ENCODE measurements at places on chromosomes 4 and X. TPM values are rescaled to one million over a fixed set of nuclear protein-coding genes. Genes with fewer than 3 reads are reported as not detected.
A peak's percentile ranks its signal among the peaks of the same experiment; 100 is the strongest.

DNA sequence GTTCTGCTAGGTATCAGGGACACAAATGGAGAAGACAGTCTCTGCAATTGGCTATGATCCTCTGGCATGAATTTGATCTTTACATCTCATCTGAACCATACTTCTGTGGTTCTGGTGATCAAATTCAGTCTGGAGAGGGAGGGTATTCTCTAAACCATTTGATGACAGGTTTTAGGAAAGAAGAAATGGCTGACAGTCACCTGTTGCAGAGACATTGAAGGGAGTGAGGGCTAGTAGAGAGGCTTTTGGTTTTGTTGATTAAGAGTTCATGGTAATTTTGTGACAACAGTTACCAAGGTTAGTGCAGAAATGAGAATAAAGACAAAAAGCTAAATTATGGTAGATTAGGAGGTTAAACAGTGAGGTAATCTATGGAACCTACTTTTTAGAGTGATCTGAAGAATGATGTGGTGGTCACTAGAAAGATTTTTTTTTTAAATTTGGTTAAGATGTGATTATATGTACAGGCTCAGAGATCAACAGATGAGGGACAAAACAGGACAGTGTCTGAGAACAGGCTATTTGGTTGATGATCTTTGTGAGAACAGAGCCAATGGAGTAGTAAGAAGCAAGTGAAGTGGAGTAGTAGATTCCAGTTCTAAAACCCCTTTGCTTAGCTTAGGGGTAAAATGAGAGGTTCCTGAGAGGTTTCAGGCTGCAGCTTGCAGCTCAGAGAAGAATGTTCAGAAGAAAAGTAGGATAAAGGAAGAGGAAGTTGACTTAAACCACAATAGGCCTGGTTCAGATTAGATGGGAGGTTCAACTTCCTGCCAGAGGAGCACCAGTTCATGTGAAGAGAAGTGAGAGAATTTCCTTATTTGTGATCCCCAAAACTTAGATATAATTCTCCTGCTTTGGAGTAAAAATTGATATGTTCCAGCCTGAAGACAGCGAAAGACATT is 34.7 kb downstream of the VSIG4 start:
- no peak for DNase-seq

DNA sequence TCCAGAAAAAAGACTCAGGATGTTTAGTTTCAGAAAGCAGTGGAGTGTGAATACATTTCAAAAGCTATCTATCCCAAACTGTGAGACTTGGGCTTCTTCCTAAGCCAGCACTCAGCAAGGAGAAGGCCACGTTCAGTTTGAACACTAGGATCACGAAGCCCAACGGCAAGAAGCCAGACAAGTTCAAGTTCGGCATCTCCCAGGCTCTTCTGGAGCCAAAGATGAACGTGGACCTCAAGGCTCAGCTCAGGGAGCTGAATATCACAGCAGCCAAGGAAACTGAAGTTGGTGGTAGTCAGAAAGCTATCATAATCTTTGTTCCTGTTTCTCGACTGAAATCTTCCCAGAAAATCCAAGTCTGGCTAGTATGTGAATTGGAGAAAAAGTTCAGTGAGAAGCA is 7.6 kb downstream of the PLAC1 start:
- DNase-seq, result no peak

DNA sequence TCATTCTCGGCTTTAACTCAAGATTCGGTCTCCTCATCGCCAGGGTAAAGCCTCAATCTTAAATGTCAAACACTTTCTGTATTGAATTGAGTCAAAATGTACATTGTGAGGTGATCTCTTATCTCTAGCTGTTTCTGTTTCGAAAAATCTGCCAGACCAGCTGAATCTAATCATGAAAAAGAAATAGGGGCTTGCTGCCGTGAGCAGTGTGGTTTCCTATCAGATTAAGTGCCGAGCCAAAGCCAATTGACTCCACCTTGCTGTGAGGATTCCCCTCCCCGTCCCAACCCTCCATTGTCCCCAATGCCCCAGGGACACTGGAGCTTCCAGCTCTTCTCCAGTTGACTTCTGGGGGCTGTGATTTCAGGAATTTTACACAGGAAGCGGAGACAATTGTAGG is 12.5 kb upstream of the CRLF2 start:
- no peak for DNase-seq

HSD17B13 gene
- total RNA-seq, result 0.88 TPM

GAGE12G gene
- total RNA-seq, result not detected

DNA sequence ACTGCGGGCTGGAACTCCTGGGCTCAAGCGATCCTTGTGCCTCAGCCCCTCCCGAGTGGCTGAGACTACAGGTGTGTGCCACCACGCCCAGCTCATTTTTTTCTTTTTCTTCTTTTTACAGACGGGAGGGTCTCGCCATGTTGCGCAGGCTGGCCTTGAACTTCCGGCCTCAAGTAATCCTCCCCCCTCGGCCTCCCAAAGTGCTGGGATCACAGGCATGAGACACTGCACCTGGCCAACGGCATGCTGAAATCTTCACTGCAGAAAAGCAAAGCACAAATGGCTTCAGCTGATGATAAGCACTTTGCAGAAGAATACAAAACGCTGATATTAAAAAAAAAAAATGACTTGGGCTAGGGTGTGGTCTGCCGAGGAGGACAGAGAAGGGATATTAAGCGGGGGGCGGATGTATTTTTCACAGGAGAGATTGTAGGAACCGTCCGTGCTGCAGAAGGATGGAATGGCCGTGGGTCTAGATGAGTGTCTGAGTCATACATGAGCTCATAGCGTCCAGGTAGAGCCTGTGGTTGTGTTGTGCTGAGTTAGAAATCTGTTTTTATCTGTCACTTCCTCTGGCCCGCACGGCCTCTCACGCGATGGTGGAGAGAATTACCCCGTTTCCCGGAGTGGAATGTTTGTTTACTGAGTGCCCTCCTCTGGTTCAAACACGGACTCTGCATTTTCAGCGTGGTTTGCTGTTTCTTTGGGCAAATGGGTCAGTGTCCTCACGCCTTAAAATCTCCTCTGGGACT is 8.5 kb upstream of the AKAP17A start:
- DNase-seq, result no peak

GRCh38 chr4:3636646-3637320 is 104.6 kb upstream of the LRPAP1 start:
- DNase-seq, result no peak

- DNase-seq, result no peak
These were observed 161.7 kb downstream of the BTC start for GRCh38 chr4:74632634-74633033.

GRCh38 chrX:123331859-123332258 is 147.8 kb downstream of the GRIA3 start:
- no peak for DNase-seq

DNA sequence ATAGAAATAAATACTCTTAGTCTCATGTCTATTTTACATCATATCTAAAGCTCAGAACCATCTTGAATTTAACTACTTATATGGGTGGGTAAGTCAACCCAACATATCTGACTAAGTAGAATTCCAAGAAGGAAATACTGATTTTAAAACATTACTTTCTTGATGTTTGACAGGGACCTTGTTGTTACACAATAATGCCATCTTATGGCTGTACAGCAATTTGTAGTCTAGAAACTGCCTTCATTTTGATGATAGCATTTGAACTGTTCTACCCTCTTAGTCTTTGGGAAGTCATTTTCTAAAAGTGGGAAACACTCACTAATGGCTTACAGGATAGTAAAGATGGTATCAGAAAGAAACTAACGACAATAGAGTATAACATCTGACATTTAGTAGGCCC is 929.5 kb downstream of the DMD start:
- DNase-seq, result no peak

DNA sequence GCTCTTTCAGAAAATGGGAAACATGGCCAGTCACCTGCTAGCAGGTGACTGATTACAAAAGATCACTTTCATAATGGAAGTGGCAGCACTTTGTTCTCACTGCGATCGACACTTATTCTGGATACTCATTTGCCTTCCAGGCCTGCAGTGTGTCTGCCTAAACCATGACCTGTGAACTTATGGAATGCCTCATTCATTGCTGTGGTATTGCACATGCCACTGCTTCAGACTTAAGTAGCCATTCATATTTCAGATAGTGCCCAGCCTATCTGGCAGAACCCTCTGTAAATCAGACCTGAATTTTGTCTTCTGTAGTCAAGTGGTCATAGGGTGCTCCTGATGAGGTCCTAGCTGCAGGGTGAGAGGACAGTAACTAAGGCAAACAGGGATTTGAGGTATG is 23.3 kb upstream of the MGST2 start:
- DNase-seq, result no peak

DNA sequence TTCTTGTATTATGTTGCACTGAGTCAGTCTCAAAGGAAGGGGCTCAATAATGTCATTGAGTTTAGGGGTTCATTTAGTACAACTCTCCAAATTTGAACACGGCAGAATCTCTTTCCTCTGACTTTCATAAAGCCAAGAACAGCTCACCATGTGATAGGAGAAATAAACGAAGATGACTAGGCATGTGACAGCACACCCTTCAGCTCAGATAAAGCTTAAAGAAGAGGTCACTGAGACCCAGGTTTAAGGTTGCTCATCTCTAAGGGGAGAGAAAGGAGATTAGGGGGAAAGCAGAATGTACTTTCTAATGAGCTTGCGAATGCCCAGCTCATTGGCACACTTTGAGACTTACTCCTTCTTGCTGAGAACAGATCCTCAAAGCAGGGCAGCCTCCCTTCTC is 89.0 kb downstream of the PLAC1 start:
- no peak for DNase-seq

GRCh38 chrX:37752936-37753335 is 26.9 kb upstream of the CYBB start:
- no peak for DNase-seq

ALPK1 gene
- 50.4 TPM for total RNA-seq

DNA sequence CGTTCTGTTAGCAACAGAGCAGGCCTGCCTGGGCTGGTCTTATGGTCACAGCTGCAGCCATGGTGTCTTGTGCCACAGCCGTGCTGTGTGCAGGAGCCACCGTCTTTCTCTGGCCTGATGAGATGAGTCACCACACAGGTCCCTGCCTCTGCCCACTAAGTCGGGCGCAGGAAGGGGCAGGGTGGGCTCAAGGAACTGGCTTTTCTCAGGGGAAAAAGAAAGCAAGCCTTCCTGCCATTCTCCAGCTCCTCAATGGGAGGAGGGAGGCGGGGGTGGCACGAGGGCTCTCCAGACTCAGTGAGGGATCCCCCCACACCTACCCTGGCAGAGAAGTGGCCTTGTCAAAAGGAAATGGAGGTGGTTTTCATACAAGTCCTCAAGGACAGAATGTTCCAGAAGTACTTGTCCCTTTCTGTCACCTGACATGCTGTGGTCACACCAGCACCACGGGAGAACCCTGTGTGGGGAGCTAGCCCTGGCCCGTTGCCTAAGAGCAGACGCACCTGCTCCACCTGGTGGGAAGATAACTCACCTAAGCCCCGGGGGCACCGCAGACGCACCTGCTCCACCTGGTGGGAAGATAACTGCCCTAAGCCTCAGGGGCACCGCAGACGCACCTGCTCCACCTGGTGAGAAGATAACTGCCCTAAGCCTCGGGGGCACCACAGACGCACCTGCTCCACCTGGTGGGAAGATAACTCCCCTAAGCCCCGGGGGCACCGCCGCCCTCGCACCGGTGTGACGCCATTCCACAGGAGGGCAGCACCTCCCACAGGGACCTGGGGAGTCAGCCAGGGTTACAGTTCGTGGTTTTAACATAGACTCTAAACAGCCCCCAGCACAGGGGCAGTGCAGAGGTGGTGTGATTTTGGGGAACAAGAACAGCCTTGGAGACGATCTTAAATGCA is 18.5 kb downstream of the UVSSA start:
- DNase-seq, result no peak

DNA sequence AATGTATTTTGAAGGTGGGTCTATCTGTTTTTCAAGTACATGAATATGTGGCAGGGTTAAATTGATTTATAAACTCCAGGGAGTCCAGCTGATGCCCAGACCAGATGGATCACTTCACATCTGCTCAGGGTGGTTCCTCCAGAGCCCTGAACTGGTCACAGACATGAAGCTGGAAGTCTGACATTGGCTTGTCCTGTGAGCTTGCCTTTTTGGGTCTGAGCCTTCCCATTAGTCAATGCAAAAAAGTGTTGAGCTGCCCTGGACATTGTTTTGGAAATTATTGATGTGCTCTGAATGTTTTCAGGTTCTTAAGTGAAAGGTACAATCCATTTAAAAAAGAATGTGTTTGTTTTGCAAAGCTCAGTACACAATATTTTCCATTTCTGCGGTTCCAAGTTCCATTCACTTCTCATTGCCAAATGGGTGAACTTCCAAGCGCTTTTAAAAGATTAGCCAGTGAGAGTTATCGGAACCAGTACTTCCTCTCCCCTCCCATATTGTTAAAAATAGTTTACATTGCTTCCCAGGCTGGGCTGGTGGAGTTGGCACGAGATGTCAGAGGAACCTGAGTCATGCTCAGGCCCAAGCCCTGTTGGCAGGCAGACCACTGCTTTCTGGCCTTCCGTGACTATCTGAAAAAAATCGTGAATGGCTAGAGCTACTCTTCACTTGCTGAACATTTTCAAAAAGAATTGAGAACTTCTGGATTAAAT is 52.1 kb downstream of the PDGFRA start:
- DNase-seq, result peak; percentile 88

DIPK2B gene
- 13.7 TPM for total RNA-seq

DNA sequence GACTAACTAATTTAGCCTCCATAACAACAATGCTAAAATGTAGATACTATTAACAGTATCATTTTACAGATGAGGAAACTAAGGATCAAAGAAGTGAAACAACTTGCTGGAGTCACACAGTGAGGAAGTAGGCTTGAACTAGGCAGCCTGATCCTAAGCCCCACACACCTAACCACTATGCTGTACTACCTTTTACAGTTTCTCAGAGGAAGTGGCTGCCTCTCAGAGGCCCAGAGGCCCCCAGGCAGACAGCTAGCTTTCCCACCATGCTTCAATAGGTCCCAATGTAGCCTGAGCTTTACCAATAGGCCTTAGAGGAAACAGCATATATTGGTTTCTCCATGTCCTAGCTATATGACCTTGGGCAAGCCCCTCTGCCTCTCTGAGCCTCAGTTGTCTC is 69.4 kb upstream of the PJA1 start:
- DNase-seq, result no peak

DNA sequence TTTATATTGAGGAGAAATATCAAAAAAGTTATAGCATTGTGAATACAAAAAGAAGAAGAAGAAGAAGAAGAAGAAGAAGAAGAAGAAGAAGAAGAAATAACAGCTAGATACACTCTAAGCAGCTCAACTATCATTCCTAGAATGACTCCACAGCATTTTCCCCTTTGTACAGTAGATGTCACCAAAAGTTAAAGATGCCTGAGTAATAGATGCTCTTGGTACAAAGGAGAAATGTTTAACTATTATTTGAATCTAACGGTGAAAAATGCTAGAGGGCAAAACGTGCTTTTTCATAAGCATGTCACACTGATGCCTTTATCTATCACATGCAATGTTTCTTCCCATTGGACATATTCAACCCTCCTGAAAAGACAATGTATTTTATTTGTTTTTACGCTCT is 178.4 kb upstream of the GPRIN3 start:
- no peak for DNase-seq

VCX gene
- not detected for total RNA-seq
